Tibial artery (tissue), 4 donors: ENCODE measurements at places on chromosomes 2 and 18.

- DNase-seq: no peak
Measured at GRCh38 chr18:5998166-5998881, 103.0 kb upstream of the TMEM200C start.

GRCh38 chr18:27064673-27065072, 120.4 kb downstream of the CHST9 start:
- no peak for DNase-seq

- DNase-seq: no peak
Measured at GRCh38 chr18:77012806-77013541, 119.6 kb downstream of the MBP start.

DNA sequence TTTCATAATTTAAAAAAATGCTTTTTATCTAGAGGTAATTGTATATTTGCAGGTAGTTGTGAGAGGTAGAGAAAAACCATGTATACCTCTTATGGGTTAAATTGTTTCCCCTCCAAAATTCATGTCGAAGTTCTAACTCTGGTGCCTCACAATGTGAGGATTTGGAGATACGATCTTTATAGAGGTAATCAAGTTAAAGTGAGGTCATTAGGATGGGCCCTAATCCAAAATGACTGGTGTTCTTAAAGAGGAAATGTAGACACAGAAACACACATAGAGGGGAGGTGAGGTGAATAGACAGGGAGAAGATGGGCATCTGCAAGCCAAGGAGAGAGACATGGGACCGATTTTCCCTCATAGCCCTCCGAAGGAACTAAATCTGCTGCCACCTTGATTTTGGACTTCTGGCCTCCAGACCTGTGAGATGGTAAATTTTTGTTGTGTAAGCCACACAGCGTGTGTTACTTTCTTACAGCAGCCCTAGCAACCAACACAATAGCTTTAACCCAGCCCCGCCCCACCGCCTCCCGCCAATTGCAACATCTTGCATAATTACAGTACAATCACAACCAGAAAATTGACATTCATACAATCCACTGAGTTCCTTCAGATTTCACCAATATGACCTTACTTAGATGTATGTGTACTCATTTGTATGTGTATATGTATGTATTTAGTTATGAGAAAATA, 208.9 kb downstream of the MIB1 start:
- DNase-seq: no peak

DNA sequence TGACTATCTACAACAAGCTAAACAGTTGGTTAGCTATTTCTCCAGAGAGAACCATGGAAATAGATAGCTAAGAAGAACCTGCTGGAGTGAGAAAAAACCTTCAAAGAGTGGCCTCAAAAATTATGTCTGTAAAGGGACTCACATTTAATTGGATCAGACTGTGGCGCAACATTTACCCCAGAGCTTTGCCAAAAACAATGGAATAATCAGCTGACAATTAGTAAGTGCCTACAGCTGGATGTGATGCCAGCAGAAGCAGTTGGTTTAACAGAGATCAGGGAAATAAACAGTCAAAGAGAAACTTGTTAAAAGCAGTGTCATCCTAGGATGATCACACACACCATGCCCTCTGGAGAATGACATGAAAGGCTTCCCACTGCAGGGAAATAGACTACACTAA, 310.7 kb downstream of the CLIP4 start:
- no peak for DNase-seq

- no peak for DNase-seq
Measured at GRCh38 chr18:56296381-56296780, 342.0 kb downstream of the TXNL1 start.

DNA sequence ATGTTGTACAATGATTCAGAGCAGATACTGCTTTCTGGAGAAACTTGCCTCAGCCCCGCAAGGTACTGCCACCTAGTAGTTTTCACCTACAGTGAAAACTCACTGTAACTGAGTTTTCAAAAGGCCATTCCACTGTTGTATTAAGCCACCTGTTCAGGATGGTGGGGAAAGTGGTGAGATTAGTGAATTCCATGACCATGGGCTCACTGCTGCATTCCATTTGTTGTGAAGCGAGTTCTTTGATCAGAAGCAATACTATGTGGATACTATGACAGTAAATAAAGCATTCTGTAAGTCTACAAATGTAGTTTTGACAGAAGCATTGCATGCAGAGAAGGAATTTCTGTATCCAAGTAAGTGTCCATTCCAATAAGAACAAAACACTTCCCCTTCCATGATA, 113.6 kb downstream of the LAMA3 start:
- no peak for DNase-seq

GRCh38 chr2:44748-45341, 1.5 kb downstream of the FAM110C start:
- DNase-seq: no peak

DNA sequence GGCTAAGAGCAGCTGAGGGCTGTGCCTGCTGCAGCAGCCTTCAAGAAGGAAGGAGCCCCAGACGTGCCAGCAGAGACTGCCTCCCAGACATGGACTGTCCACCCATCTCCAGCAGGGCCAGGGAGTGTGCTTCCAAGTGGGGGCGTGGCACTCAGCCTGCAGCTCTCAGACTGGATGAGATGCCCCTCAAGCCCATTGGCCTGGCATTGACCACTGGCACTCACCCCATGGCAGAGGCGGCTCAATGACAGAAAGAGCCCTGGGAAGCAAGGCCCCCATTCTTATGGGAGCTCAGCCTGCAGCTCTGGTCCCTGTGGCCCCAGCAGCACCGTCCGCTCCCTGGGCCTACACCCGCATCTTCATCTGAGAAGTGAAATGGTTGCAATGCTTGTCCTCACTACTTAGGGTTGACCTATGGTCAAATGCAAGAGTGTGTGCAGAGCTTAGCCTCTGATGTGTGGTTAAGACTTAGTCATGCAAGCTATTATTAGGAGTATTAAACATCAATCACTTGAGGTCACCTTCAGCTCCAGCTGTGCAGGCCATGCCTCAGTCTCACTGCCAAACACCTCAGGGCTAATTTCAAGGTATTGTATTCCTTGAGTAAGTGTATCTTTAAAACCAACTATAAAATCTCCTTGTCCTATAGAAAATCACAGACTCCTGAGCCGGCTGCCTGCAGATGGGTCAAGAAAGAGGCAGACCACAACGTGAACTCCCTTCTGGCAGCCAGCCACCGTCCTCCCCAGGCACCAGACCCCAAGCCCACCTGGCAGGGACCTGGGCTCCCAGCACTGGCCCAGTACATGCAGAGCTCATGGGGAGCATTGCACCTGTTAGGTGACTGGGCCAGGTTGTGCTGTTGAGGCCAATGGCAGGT, 194.8 kb downstream of the NDUFA10 start:
- DNase-seq: no peak

- DNase-seq: peak; percentile 44
Measured at GRCh38 chr2:20484810-20485611, 38.1 kb downstream of the RHOB start.

DNA sequence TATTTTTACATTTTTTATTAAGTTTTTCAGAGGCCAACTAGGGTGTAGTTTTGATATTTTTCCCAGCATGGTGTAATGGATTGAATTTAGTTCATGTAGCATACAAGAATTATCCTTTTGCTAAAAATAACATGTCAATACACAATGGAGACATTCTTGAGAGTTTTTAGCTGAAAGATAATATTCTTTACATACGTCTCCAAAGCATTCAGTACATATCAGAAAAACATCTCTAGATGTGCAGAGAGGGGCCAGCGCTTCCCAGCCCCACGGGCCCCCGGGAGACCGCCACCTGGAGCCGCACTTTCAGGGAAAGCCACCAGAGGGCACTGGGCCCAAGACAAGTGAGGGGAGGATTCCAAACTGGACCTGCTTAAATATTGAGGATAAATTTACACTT, 499.4 kb downstream of the GALR1 start:
- DNase-seq: no peak

- DNase-seq: no peak
Measured at GRCh38 chr2:219531639-219532377, 11.8 kb downstream of the CHPF start.

DNA sequence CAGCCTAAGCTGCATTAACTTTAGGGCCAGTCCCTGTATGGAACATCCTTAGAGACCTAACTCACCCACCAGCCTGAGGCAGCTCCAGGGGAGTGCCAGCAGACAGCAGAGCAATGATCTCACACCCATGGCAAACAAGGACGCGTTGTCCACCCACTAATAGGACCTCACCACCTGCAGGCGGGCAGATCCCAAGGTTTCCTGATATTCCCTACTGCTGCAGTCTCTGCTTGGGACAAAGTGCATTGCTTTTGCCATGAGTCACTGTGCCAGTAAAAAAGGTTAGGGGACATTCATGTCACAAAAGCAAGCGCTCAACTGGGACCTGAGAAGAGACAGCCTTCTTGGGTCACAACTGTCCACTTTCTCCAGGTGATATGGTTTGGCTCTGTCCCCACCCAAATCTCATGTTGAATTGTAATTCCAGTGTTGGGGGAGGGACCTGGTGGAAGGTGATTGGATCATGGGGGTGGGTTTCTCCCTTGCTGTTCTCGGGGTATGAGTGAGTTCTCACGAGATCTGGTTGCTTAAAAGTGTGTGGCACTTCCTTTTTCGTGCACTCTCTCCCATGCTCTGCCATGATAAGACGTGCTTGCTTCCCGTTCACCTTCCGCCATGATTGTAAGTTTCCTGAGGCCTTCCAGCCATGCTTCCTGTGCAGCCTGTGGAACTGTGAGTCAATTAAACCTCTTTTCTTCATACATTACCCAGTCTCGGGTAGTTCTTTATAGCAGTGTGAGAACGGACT, 160.2 kb downstream of the MIB1 start:
- no peak for DNase-seq

GRCh38 chr2:50374711-50375110, 657.2 kb downstream of the NRXN1 start:
- DNase-seq: no peak

- no peak for DNase-seq
Measured at GRCh38 chr2:160934991-160935390, 225.2 kb upstream of the TANK start.

GRCh38 chr2:159185401-159186130, 100.9 kb downstream of the WDSUB1 start:
- no peak for DNase-seq

DNA sequence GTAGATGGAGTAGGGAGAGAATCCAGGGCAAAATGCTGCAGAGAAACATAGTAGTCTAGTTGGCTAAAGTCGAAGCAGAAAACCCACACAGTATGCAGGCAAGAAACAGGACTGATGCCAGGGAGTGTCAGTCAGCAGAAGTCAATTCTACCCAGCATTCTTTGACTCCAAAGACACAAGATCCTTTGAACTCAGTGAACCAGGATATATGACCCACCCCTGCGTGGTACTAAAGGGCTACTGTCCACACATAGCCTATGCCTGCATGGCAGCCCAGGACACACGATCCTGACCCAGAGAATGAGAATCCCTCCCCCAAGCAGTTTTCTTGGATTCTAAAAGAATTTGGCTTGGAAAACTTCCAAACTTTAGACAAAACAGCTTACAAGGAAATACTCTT, 42.5 kb downstream of the ALK start:
- no peak for DNase-seq

- DNase-seq: no peak
Measured at GRCh38 chr2:159281002-159281401, 5.5 kb downstream of the WDSUB1 start.

DNA sequence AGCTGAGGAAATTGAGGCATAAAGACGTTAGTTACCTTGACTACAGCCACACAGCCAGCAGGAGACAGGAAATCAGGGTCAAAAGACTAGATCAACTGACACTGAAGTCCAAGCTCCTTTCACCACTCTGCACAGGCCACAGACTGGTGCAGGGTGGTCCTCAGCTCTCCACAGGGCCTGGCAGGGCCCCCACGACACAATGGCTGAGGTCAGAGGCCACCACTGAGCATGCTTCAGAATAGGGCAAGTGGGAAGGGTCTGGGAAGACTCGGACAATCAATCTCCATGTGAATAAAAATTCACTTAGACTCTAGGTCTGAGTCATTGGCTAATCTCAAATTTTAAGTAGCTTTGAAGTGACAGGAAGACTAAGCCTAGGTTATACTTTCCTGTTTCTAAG, 201.7 kb downstream of the ALK start:
- no peak for DNase-seq

DNA sequence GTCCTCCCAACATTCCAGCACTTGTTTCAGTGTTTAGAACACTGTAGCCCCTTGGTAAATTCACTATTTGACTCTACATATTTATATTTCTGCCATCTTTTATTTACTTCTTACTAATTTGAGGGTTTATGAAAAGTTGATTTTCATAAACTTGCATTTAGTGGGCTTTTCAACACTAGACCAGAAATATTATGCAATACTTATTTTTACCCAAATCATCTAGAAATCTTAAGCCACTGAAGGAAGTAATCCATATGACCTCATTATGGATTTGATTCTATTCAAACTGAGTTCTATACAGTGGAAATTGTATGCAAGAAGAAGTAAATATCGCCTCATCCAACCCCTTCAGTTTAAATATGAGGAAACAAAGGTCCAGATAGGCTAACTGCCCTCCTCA, 92.6 kb upstream of the VRK2 start:
- no peak for DNase-seq

DNA sequence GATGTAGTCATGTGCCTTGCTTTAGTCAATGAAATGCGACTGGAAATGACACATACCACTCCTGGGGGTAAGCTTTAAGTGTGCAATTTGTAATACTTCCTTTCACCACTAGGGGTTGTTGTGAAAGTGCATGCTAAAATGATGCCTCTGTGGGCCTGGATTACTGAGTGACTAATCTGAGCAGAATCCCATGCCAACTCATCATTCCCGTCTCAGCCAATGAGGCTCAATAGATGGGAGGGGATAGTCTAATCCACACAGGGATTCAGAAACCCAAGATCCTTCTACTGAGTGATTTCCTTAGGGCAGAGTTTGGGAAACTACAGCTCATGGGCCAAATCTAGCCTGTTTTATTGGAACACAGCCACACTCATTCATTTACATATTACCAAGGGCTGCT, 54.0 kb downstream of the HRH4 start:
- no peak for DNase-seq

DNA sequence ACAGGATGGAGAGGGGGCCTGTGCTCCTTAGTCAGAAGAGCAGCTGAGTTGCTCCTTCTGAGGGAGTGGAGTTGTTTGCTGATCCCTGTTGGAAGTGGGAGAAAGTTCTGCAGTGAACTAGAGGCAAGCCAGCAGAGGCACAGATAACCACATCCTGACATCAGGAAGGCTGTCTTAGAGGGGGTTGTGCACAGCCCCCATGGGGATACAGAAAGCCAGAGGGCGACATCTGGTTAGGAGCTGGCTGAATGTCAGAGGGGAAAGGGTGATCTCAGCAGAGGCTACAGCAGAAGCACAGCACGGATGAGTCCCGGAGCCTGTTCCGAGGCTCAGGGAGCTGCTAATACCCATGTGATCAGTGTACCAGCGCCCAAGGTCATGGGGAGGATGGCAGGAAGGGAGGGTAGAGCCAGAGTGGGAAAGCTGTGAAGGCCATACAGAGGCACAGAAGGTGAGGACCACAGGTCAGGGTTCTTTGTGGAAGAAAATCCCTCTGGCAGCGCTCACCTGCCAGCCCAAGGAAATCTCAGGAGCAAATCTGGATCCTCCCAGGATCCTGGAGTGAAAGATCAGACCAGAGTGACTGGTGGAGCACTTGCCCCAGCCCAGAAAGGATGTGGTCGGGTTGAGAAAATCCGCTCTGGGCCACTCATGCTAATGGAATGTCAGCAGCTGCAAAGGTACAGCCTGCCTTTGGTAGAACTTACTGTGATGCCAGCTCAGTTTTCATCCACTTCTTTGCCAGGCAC, 111.8 kb downstream of the STPG4 start:
- peak; percentile 88 for DNase-seq

GRCh38 chr2:121279476-121280220, 5.4 kb downstream of the TFCP2L1 start:
- no peak for DNase-seq

GRCh38 chr18:62001396-62001795, 108.6 kb upstream of the RNF152 start:
- DNase-seq: no peak
